ENCODE measurements at places on chromosomes 7 and 10.

- DNase-seq: no peak
Measured at GRCh38 chr7:27101171-27101956, 1.1 kb downstream of the HOXA2 start.

- no peak for DNase-seq
Measured at GRCh38 chr7:109449760-109450159, 880.1 kb downstream of the DNAJB9 start.

DNA sequence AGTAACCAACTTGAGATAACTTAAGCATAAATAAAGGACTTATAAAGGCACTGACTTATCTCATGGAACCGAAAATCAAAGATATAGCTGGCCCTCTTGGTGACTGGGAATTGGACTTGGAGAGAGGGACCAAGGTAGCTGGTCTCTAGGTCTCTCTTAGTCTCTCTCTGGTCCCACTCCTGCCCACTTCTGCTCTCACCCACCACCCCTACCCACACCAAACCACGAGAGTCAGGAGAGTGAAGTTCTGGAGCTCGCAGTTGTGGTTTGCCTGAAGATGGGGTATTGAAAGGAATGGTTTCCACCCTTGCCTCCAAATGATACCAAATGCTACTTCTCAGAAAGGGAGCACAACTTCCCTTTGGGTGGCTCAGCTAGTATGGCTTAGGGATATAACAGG is 216.3 kb downstream of the LRMDA start:
- DNase-seq: no peak

GRCh38 chr10:14010101-14010558 is 320.6 kb downstream of the FRMD4A start:
- no peak for DNase-seq

DNA sequence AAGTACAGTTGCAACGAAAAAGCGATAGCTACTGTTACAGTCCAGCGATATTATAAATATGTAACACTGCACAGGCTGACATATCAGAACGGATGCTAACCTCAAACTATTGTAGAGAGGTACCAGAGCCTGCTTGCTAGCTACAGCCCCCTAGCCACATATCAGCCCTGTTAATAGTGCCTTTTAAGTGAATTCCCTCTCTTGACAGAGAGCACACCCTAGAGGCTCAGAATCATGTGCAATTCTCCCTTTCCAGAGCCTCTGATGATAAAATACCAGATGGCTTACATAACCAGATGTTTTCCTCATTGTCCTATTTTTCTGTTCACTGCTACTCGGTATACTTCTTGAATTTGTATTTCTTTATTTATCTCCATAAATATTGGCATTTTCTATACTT is 960.7 kb upstream of the CELF2 start:
- DNase-seq: no peak

DNA sequence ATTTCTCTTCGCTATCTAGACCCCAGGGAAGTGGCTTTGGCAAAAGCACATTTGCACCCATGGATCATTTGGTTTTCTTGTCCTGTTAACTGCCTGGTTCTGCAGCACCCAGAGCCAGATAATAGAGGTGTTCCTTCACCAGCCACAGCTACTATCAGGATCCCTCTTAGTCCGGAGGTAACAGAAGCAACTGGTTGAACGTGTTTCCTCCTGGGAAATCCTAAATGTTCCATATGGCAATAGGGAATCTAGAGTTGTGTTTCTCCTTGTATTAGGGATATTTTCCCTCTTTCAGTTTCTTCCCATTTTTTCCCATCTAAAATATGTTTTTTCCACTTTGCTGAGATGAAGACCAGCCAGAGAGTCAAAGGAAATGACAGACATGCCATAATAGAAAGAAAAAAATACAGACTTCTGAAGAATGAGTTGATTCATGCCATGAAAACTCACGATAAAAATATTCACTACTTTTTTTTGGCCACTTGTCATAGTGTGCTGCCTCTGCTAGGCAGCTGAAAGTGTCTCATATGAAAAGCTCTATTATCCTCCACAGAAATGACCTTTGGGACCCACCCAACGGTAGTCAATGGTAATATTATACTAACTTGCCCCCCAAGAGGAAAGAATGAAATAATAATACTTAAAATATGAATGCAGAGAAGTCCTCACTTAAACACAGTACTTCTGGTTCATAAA is 472.8 kb downstream of the KCNMA1 start:
- DNase-seq: no peak

- DNase-seq: no peak
Measured at GRCh38 chr7:12984117-12984516, 296.7 kb downstream of the ARL4A start.

DNA sequence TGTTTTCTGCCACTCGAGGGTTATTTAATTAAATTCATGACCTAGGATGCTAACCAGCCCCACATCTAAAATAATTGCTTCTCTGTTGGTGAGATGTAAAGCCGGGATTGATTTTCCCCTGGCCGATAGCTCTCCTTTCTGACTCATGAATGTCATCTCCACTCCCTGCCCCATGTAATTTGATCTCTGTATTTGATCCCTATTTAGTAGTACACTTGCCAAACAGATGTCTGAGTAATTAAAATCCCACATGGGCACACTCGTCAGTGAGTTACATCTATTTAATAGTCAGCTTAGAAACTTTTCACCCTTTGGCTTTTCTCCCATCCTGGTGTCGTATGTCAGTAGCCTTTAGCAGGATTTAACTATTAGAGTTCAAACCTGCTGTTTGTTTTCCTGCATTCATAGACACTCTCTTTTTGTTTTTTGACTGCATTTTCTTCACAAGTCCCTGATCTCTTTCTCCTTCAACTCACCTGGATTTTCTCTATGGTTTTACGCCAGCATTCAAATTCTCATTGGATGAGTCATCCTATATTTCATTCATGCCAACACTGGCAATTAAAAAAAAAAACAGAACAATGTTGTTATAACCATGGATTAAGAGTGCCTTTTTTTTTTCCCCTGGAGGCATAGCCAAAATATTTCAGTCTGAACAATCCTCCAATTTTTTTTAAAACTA is 82.7 kb downstream of the SPAG6 start:
- no peak for DNase-seq

DNA sequence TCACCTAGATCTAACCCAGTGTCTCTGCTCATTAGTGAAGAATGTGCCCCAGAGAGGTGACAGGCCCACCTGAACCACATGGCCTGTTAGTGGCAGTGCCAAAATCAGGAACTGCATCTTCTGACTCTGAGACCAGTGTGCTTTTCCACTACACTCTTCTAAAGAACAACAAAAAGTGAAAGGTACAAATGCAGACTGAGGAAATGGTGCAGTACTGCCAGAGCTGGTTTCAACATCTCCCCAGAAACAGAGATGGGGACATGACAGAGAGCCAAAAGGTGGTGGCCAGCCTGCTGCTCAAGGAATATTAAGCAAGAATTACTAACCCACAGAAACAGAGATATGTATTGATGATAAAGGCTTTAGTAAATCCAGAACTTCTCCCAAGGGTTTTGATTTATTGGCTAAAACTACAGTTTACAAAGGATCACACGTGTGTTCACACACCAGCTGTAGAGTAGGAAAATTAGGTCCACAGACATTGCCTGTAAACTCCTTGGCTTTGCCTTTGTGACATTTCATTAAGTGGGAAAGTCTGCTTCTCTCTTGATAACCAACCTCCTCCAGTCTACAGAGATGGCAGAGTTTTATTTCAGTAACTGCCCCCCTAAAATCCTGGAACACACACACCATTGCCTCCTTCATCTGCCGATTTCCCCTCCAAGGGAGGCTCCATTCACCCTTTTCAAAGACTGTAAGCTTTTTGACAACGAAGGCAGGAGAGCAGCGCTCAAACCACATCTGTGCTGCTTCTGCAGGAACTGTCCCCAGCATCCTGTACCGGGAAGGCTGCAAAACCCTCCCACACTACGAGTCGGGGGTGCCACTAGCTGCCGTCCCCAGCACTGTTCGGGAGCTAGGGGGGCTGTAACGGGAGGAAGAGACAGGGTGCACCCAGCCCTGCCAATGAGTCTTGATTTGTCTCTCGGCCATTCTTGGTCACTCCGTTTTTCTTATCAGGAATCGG is 29.8 kb downstream of the GSDME start:
- DNase-seq: no peak

GRCh38 chr10:11604865-11605650 is 6.4 kb downstream of the USP6NL start:
- no peak for DNase-seq

DNA sequence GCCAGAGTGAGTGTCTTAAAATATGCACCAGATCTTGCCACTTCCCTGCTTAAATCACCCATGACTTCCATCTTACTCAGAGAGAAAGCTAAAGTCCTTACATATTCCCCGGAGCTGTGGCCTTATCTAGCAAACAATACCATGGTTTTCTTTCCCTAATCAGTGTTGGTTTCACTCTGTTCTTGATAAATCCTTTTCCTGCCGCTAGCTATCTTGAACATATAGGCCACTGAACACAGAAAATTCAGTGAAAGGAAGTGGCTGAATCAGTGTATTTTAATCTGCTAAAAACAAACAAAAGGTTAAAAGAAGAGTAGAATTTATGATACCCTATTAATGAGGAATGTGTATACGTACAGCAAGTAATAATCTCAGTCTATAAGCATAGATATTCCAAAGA is 42.0 kb upstream of the JAZF1 start:
- DNase-seq: no peak

GRCh38 chr7:7395785-7396184 is 139.9 kb downstream of the COL28A1 start:
- DNase-seq: no peak

GRCh38 chr7:132226957-132227290 is 349.3 kb downstream of the PLXNA4 start:
- no peak for DNase-seq

DNA sequence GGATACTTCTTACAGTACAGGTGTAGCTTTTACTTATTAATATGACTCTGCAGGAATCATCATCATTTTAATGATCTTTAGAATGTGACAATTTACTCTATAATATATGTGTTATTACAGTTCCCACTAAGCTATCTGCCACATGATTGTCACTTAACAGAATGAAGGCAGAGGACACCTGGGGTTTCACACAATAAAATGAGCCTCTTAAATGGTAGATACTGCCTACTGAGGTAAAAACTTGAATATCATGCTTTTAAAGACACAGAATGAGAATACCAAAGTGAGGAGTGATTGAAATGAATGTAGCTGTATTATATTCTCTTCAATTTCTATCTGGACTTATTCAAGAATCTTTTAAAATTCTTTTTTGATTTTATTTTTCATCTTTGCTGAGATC is 1255.3 kb upstream of the LRRN3 start:
- no peak for DNase-seq

GRCh38 chr10:29914986-29915785 is 144.2 kb downstream of the JCAD start:
- no peak for DNase-seq

- no peak for DNase-seq
Measured at GRCh38 chr7:26857170-26857505, 7.3 kb downstream of the SKAP2 start.

DNA sequence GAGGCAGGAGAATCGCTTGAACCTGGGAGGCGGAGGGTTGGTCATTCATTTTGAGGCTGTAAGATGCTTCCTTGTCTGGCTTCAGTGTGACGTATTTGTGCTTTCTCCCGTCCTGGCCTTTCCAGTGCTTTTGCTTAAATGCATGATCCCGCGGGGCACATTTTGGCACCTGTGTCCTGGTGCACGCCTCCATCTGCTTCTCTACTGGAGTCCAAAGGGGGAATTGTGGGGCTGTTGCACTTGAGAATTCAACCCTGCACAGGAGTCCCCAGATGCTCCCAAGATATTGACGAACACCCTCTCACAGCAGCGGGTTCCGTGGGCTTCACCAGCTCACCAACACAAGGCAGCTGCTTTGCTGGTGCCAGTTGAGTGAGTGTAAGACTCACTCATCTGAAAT is 10.3 kb upstream of the LRRC27 start:
- no peak for DNase-seq

GRCh38 chr7:44978511-44979366 is at the start of gene MYO1G:
TSS of gene MYO1G (minus strand) at chr7:44979015. CDS start at chr7:44978961, 54 bp downstream.
- peak; percentile 74 for DNase-seq

DNA sequence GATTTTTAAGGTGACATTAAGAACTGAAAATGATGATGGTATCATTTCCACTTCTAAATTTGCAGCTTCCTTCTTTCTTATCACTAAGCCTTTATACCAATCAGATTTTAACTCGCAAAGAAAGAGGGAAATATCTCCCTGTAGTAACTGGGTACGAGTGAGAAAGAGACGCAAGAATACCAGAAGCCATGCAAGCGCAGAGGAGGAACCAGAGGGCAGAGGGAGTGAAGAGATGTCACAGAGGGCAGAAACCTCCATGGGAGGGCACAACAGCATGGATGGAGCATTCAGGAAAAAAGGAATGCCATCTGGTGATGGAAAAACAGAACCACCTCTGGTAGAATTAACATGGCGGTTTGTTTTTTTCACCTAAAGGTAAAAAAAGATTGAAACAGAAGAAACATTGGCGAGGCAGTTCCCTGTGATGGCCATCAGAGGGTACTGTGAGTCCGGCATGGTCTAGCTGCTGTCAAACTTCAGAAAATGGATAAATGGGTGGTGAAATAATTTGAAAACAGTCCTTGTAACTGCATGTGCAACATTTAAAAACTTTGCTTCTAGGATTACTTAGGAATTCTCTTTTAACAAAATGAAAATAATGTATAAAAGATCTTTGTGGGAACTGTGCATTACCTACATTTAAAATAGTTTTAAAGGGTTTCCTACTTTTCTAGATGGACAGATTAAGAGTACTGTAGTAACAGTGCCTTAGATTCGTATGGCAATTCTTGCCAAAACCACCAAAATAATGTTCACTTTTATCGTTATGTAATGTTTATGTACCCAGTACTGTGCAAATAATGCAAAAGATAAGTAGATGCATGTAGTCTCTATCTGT is 91.8 kb downstream of the ARHGAP12 start:
- no peak for DNase-seq

DNA sequence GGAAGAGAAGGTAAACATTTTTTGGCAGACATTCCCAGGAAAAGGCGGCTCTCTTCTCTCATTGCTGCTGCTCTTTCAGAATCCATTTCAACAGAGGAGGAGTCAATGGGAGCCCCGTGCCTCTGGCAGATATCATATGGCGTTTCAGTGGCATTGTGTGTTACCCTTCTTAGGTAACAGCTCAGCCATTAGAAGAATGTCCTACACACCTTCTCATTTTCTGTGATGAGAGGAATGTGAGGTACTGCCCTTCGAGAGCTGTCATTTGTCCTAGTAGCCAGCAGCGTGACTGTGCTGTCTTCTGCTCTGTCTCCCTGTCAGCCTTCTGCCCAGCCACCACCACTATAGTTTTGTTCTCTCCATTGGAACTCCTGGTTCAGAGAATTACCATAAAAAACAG is 102.4 kb downstream of the EGFR start:
- no peak for DNase-seq

DNA sequence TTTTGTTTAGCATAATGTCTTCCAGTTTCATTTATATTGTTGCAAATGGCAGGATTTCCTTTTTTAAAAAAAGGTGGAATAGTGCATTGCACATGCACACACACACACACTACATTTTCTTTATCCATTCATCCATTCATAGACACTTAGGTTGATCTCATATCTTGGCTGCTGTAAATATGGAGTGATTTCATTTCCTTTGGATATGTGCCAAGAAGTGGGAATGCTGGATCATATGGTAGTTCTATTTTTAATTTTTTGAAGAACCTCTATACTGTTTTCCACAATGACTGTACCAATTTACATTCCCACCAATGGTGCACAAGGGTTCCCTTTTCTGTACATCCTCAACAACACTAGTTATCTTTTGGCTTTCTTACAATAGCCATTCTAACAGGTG is 68.9 kb downstream of the EBLN1 start:
- no peak for DNase-seq

- no peak for DNase-seq
Measured at GRCh38 chr10:91551856-91552255, 81.0 kb downstream of the PPP1R3C start.

Measured in effector CD4-positive, alpha-beta T cell (primary cell).